ENCODE measurements at places on chromosomes 6 and 20. TPM values are rescaled to one million over a fixed set of nuclear protein-coding genes. Genes with fewer than 3 reads are reported as not detected.

Gene B3GAT2
- total RNA-seq: not detected

- no peak for DNase-seq
Measured at GRCh38 chr20:60030471-60030870, 72.2 kb downstream of the CDH26 start.

Gene TNNC2
- 1.3 TPM for total RNA-seq

Gene FAM210B
- total RNA-seq: 21.4 TPM

- no peak for DNase-seq
Measured at GRCh38 chr6:23021487-23021886, 452.1 kb downstream of the HDGFL1 start.

Gene NUP43
- 36.2 TPM for total RNA-seq

GRCh38 chr20:36175016-36175415 lies 20.5 kb downstream of the EPB41L1 start:
- no peak for DNase-seq

Gene XKR7
- not detected for total RNA-seq

DNA sequence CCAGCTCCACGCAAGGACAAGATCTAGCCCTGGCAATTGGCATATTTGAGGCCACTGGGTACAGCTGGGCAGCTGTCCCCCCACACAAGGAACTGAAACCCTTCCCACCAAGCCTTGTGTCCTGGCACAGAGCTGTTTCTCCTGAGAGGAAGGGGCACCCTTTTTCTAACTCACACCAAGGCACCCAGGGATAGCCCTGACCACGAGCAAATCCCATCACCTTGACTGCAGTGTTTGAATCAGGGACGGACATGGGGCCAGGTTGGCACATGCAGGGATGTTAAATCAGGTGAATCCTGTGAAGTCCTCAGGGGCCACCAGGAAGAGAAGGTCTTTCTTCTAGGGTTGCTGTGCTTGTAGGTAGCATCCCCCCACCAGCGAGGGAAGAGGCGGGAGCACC lies 246.6 kb downstream of the PREX1 start:
- no peak for DNase-seq

Gene MLN
- not detected for total RNA-seq

DNA sequence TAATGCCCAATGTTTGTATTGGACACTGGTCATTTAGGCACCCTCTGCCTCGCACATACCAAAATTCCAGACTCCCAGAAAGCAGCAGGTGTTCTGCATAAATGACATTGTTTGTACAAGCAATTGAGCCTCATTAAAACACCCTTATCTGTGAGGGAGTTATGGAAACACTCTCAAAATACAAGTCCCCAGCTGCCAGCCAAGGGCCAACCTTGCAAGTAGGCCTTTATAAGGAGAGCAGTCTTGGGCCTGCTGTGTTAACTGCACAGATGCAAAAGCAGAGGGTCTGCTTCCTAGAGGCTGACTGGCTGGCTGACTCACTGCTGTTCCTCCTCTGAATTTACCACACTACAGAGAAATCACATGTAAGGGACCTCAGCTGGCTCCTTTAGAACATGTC lies 150.4 kb upstream of the HMGN3 start:
- no peak for DNase-seq

GRCh38 chr20:50320005-50320900 lies 129.6 kb downstream of the CEBPB start:
- no peak for DNase-seq

GRCh38 chr6:124373386-124373785 lies 569.7 kb downstream of the NKAIN2 start:
- DNase-seq: no peak

DNA sequence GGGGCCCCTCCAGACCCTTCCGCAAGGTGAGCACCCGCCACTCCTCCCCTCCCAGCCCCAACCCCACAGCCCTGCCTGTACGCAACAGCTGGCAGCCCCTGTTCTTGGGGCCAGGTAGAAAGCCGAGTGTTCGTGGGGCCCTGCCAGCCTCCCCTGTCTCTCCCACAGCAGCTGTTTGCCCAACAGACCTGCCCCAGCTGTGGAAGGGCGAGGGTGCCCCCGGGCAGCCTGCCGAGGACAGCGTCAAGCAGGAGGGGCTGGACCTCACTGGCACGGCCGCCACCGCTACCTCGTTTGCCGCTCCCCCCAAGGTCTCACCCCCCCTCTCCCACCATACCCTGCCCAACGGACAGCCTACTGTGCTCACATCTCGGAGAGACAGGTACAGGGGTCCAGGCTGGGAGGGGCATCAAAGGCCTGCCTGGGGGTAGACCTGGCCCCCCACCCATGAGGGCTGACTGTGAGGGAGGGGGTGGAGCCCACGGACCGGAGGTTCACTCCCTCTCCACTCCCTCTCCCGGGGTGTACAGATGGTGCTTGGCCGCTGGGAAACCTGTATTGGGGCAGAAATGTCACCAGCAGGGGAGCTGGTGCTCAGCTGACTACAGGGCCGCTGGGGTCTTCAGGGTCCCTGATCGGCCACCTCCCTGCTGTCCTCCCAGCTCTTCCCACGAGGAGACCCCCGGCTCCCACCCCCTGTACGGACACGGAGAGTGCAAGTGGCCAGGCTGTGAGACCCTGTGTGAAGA lies 41.1 kb downstream of the FOXP4 start:
- no peak for DNase-seq

Gene NRSN1
- not detected for total RNA-seq

GRCh38 chr20:63696628-63697356 lies at the start of gene TNFRSF6B:
TSS of gene TNFRSF6B (plus strand) at chr20:63696652. CDS start at chr20:63696768, 116 bp downstream.
- peak; percentile 32 for DNase-seq

DNA sequence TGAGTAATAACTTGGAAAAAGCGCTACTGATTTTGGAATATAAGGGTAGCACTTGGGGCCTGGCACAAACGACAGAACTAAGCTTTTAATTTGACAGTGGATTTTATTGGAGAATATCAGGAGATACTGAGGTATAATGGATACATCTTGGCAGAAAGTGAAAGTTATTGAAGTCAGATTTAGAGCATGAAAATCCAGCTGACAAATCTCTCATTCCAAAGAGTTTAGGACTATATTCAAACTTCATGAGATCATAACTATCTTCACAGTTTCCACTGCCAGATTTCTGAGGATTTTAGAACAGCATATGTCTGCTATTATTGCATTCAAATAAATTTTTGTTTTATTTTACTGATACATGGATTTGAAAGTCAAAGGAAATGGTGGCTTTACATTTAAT lies 132.3 kb upstream of the THEMIS start:
- DNase-seq: no peak

Gene GGTLC1
- 0.43 TPM for total RNA-seq

Gene NKX2-4
- not detected for total RNA-seq

Gene PBOV1
- total RNA-seq: not detected

DNA sequence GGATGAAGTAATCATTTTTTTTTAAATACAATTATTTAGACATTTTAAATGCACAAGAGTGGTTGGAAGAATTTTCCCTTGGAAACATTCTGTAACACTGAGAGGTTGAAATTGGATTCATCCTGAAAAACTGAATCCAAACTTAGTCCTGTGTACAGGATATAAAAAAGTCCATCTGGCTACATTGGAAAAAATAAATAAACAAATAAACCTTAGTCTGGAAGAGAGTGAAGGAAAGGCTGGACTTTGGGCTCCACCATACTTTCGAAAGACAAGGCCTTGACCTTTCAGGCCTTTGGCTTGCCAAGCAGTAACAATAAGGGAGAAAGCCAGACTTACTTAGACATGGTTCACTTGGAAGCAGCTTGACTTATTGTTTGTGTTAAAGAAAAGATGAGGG lies 664.3 kb downstream of the TENT5A start:
- DNase-seq: no peak

DNA sequence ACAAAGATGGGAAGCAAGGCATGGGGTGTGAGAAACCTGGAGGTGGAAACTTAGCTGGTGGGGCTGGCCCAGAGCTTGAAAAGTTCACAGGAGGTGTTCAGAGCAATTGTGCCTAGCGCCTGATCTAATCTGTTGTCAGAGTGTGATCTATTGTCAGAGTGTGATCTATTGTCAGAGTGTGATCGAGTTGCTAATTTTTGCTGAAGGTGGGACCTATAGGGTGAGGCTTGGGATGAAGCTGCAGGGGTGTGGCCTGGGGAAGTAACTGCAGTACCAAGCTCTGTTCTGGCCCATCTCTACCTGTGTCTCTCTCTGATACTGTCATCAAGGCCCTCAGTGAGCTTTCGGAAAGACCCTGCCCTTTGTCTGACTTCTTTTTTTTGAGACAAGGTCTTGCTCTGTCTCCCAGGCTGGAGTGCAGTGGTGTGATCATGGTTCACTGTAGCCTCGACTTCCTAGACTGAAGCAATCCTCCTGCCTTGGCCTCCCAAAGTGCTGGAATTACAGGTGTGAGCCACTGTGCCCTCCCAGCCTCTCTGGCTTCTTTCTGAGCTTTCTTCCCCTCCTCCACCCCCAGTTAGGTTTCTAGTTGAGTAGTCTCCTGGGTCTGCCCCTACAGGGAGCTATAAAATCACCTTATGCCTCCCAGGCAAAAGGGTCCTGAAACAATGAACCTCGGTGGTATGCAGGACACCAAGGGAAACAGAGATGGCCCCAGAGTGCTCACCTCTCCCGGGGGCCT lies 150.8 kb upstream of the RNF24 start:
- DNase-seq: no peak

GRCh38 chr20:1652960-1653359 lies 4.6 kb downstream of the SIRPG start:
- no peak for DNase-seq

GRCh38 chr6:157454762-157455714 lies 74.0 kb downstream of the ZDHHC14 start:
- DNase-seq: no peak

DNA sequence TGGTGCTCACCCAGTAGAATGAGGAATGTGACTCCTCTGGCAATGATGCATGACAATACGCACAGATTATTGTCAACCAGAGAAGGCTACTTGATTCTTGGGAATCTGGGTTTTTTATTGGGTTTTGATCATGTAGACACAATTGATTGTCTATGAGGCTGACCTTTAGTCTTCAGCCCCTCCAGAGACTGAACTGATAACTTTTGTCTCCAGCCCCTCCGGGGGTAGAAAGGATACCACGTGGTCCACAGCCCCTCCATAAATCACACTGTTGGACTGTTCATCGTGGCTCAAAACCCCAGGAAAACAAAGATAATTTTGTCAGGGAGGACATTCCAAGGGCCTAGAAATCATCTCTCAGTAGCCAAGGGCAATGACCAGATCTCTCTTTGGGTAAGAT lies 57.5 kb upstream of the ADGRF5 start:
- DNase-seq: no peak

Gene PERP
- total RNA-seq: 93.0 TPM

Gene CFB
- total RNA-seq: 22.6 TPM

DNA sequence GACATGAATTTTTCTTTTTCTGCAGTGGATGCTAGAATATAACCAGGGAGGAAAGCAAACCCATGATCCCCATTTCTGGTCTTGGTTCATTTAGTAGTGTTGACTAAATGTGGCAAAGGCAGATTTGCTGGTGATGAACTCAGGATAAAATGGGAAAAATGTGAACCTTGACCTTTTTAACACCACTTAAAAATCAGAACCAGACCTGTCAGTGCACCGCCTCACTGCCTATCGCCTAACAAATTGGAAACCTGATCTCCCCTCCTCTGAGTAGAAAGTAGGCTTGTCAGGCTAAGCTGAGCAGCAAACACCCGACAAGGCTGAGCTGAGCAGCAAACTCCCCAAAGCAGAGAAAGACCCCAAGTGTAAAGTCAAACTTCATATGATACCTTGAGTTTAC lies 254.8 kb downstream of the FOXC1 start:
- DNase-seq: peak; percentile 12

Gene TSPO2
- not detected for total RNA-seq

DNA sequence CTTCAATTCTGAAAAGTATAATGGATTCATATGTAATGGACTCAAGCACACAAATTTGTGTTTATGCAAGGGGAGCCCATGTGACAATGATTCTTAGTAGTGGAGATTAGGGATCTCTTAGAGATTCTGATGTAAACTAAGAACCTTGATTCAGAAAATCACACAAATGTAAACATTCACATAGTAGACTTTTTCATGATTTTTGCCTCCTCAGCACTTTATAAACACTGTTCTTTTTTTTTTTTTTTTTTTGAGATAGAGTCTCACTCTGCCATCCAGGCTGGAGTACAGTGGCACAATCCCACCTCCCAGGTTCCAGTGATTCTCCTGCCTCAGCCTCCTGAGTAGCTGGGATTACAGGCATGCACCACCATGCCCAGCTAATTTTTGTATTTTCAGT lies 170.1 kb upstream of the PLCB4 start:
- no peak for DNase-seq

GRCh38 chr20:2516399-2516798 lies 7.7 kb upstream of the ZNF343 start:
- DNase-seq: peak; percentile 25

GRCh38 chr6:1392813-1393640 lies 3.7 kb downstream of the FOXF2 start:
- no peak for DNase-seq

Gene RBPJL
- total RNA-seq: not detected

DNA sequence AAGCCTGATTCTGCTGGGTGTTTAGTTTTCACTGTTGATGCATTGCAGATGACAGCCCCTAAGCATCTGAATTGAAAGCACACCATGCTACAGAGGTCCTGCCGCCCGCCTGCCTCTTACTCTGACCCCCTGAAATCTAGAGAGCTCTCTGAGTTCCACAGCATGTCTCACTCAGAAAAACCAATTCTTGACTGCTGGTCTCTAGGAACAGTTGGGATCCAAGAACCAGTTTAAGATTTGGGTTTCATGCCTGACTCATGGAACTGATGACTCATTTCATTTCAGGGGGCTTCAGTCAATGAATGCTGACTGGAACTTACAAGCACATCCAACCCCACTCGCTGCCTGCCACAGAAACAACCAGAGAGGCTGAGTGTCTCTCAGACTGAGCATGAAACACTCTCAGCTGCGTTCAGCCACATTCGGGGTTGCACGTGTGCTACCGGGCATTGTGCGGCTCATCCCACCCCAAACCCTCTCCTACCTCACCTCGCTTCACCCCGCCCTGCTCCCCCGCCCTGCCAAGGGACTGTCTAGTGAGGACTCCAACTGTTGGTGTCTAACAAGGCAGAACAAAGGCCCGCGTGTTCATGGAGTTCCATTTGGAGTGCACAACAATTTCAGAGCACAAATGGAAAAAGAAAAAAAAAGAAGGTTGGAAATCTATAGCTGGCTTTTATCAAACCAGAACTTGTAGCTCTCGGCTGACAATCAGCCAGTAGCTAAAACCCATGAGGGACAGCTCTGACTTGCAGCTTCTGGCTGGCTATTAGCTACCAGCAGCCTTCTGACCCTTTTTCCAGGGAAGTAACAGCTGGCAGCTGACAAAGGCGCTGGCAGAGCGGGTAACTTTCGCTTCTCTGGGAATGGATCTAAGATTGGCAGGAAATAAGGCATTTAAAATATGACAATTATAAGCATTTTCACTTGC lies 20.0 kb upstream of the TRAF3IP2 start:
- no peak for DNase-seq

Gene TXNDC5
- 80.5 TPM for total RNA-seq

Gene PPP1R3G
- total RNA-seq: 1.1 TPM

- DNase-seq: no peak
Measured at GRCh38 chr6:124517339-124517738, 444.9 kb upstream of the RNF217 start.

- DNase-seq: no peak
Measured at GRCh38 chr6:160959726-160960435, 31.7 kb upstream of the MAP3K4 start.

All from PC-9 (cell line).